ENCODE measurements at places on chromosomes 6 and 20.

- peak; percentile 47 for DNase-seq
These were observed 112.0 kb upstream of the BEND6 start for GRCh38 chr6:56842686-56843475.

DNA sequence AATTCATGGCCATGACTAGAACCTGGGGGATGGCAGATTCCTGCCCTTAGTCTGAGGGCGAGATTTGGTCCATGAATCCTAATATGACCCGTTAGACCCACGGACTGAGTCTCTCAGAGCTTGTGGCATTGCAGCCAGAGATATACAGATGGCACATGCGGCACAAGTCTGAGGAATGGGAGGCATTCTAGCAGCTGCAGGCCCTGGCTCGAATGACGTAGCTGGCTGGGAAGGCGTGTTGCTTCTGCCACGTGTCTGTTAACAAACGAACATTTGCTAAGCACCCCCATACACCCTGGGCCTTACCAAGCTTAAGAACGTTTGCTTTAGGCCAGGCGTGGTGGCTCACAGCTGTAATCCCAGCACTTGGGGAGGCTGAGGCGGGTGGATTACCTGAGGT, 68.0 kb downstream of the CD164 start:
- no peak for DNase-seq

- no peak for DNase-seq
These were observed 60.9 kb downstream of the COL9A1 start for GRCh38 chr6:70241991-70242420.

- no peak for DNase-seq
These were observed 139.5 kb downstream of the PDE7B start for GRCh38 chr6:135990855-135991464.

- DNase-seq = no peak
These were observed 163.3 kb upstream of the SNX9 start for GRCh38 chr6:157659536-157660271.

- peak; percentile 62 for DNase-seq
These were observed 73.1 kb downstream of the NCOA3 start for GRCh38 chr20:47574616-47575364.

- DNase-seq = peak; percentile 73
These were observed 72.1 kb downstream of the FOXA2 start for GRCh38 chr20:22511943-22512910.

- DNase-seq = no peak
These were observed 32.4 kb downstream of the AAR2 start for GRCh38 chr20:36268440-36269342.

DNA sequence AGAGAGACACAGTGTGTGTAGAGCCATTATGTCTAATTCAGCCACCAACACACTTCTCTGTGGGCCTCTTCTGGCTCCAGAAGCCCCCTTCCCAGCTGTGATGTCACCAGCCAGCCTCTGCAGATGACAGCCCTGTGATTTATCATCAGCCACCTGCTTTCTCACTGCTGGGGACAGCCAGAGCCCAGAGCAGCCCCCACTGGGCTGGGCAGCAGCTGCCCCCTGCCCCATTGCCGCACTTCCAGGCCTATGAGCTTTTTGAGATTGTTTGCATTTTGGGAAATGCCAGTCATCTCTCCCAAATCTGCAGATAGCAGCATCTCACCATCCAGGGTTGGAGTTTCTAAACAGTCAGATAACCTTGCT, 21.9 kb upstream of the STX16 start:
- no peak for DNase-seq

DNA sequence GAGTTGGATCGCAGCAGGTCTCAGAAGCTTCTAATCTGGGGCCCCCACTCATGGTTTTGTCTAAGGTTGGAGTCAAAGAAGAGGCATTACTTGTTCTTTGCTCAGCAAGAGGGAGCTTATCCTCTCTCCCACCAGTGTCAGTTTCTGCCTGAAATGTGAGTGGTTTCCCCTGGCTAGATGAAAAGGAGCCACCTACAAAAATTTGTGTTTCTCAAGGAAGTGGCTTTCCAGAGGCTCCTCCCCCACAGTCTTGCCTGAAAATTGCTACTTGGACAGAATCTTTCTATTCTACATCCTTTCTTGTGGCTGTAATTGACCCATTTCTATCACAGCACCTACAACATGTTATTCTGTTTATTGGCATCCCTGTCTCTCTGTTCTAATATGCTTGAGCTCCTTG, 37.9 kb downstream of the SCML4 start:
- DNase-seq = no peak

- DNase-seq = peak; percentile 1
These were observed 529.6 kb downstream of the ADGRB3 start for GRCh38 chr6:69164564-69165229.

DNA sequence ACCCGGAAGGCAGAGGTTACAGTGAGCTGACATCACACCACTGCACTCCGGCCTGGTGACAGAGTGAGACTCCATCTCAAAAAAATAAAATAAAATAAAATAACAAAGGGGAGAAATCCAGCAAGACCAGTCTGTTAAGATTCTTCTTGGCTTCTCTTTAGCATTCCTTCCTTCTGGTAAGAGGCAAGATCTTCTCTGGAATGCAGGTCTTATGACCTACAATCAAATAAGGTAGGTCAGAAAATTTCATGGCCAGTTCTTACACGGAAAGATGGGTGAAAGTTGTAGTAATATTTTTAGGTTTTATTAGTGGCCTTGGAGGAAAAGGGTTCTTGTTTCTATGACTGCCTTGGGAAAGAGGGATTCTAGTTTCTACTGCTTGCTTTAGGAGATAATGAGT, 180.9 kb downstream of the FUT9 start:
- no peak for DNase-seq

DNA sequence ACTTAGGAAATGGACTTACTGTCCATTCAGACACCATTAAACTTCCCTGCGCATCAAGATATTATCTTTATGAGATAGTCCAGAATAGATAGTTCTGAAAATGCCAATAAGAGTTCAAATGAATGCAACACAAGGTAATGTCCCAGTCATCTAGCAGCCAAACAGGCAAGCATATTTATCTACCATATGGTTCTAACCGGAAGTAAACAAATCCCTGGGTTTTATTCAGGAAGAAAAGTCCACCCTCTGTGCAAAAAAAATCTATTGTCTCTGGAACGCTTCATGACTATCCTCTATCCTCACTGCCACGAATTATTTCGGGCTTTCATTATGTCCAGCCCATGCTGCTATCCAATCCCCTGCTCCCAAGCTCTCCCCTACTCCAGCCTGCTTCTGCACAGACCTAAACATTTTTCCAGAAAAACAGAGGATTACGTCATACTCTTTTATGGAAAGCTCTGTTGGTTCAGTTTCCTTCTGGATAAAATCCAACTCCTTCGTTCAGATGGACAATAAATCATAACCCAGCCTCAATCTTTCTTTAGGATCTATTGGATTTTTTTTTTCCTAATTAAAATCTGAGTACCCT, 11.4 kb downstream of the PPIL6 start:
- DNase-seq = no peak

- no peak for DNase-seq
These were observed 166.3 kb downstream of the PHACTR1 start for GRCh38 chr6:12882761-12883290.

DNA sequence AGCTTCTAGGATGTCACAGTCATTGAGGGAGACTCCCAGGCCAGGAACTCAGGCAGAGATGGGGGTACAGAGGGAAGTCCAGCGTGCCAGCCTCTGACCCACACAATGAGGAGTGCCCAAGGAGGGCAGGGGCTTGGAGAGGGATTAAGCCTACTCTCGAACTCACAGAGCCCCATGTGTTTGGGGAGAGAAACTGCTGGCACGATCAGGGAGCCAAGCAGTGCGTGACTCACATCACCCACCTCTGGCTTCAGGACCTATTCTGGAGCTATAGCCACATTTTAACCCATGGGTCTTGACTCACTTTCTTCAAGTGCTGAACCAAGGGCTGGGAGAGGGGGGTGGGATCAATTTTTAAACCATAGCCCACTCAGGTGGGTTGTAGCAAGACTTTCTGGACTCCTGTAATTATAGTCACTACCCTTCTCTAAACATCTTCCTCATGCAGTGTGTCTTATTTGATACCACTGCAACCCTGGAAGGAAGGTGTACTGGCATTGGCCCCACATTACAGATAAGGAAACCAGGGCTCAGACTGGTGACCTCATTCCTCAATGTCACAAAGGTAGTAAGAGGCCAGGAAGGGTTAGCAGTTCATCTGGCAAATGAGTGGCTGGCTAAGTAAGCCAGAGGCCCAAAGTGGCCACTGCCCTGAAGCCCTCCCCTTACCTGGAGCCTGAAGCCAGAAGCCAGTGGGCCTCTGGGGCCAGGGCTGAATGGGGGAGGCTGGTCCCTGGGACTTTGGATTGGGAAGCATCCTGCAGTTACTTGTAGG, 12.0 kb downstream of the FOXP4 start:
- DNase-seq = no peak

- peak; percentile 52 for DNase-seq
These were observed 1.4 kb upstream of the MARCKS start for GRCh38 chr6:113855500-113856374.

DNA sequence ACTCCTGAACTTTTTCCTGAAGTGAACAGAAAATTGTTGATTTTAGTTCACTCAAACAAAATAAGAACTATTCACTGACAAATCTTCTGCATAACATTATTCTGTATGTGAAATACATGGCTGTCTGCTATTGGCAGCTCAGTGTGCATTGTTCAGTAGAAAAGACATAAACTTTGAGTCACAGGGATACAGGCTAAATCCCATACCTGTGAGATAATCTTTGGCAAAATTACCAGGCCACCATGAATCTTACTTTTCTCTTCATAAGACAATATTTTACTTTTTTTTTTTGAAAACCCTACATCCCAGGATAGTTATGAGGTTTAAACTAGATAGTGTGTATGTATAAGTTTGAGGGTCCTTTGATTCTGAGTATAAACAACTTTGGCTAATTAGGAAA, 224.8 kb downstream of the GRM1 start:
- DNase-seq = no peak

DNA sequence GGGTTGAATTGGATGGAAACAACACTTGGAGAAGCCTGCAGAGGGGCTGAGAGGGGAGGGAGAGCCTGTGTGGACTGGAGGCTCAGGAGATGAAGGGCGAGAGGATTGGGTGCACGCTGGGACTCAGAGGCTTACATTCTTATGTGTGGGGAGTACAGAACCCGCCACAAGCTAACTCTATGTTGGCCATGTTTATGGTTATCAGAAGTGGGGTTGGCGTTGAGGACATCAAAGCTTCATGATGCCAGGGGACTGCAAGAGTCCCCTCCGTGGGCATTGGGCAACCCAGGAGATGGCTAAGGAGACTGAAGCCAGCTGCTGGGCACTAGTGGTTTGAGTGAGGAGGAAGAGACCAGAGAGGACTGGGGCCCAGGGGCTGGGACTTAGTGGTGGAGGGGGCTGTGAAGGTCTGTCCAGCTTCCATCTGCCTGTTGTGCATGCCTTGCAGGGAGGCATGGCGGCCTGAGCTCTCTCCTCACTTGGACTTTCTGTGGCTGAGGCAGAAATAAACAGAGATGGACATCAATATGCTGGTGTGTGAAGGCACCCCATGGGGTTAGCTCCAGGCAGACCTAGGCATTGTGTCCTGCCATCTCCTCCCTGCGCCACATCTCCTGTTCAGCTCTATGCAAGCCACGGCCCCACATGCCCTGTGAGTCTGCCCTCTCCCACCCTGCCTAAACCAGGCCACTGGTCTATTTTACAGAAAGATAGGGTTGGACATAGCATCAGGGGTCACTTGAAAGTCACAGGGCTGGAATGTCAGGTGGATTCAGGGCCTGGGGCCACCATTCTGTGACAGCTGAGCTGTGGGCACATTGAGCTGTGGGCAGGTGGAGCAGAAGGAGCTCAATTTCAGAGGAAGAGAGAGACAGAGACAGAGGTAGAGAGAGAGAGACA, 61.6 kb downstream of the PHACTR3 start:
- DNase-seq = no peak

DNA sequence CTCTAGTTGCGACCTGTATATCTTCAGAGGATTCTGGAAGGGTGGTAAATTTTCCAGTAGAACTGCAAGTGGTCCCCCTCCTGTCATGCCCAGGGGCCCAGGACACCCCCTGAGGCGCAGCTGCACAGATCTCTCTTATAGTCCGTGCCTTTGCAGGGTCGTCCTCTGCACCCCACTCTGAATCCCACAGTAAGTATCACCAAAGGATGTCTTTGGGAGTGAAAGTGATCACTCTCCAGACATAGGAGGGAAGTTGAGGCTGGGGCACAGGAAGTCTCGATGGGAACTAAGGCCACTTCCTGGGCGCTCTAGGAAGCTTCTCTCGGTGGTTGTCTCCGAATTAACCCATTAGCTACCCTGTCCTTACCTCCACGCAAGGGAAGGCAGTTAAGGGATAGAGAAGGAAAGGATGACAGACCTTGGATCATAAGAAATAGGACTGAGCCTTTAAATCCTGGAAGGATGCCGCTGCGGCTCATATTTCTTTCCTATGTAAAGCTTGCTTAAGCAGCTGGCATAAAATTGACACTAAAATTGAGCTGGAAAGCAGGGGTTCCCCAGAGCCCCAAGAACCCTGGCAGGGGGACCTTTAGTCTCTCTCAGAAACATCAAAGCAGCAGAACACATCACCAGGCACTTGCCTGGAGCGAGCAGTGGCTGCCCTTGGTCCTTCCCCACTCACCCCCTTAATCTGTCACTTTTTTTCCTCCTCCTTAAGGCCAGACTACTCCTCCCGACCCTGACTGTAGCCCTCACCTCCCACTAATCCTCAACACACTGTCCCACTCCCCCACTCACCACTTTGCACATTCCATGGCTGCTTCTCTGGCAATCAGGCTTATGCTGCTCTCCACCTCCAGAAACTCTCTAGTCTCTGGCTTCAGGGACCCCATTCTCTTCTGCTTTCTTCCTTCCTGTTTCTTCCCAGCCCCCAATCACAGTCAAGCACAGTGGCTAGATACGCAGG, at the start of gene ZKSCAN4:
Gene ZKSCAN4 (minus strand): TSS at position 261 of the 967 bp plus-strand sequence. CDS start 289 bp downstream, outside the sequence.
- peak; percentile 82 for DNase-seq

DNA sequence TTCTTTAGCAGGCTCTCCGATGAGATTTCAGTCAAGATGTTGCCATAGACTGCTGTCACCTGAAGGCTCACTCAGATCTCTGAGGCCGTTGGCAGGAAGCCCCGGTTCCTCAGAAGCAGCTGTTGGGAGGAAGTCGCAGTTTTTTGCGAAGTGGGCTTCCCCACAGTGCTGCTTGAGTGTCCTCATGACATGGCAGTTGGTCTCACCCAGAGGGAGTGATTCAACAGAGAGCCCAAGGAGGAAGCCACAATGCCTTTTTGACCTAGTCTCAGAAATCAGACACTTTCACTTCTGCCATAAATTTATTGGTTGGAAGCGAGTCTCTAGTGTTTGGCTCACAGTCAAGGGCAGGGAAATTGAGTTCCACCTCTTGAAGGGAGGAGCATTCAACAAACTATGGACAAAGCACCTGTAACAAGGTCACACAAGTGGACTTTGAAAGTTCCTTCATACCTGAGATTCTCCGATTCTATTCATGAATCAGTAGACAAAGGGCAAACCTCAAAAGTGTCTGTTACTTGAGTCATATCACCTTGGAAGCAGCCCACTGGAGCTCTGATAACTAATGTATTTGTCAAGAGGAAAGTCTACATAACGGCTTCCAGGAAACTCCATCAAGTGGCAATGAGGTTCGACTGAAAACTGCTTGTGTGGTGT, 208.3 kb downstream of the TASP1 start:
- DNase-seq = peak; percentile 7
